AG20443 (cell line): ENCODE measurements at places on chromosomes 5 and 9.

- DNase-seq, result peak; percentile 86
Observed at GRCh38 chr9:83956436-83957247, 23.4 kb downstream of the HNRNPK start.

DNA sequence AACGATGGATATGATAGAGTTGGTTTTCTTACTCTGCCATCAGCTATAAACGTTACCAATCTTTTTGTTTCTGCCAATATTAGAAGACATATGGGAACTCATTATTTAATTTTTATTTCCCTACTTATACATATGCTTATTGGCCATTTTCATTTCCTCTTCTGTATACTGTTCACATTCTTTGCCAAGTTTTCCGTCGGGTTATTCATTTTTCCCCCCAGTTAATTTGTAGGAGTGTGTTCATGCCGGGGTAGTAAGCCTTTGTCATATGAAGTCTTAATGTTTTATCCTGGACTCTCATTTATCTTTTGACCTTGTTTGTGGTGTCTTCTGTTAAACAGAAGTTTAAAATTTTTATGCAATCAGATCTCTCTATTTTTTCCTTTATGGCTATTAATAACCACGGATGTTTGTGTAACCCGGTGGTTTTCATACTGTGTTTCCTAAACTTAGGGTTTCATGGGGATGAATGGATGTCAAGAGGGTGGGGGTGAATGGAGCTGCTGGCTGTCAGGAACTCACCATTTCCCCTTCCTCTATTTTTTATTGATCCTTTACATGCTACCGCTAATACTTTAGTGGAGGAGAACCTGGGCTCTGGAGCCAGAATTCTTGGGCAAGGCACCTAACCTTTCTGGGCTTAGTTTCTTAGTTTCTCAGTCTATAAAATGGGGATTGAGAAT lies 42.5 kb upstream of the PPARGC1B start:
- no peak for DNase-seq

GRCh38 chr5:177402271-177403043 lies 2.0 kb upstream of the PFN3 start:
- DNase-seq, result peak; percentile 54

DNA sequence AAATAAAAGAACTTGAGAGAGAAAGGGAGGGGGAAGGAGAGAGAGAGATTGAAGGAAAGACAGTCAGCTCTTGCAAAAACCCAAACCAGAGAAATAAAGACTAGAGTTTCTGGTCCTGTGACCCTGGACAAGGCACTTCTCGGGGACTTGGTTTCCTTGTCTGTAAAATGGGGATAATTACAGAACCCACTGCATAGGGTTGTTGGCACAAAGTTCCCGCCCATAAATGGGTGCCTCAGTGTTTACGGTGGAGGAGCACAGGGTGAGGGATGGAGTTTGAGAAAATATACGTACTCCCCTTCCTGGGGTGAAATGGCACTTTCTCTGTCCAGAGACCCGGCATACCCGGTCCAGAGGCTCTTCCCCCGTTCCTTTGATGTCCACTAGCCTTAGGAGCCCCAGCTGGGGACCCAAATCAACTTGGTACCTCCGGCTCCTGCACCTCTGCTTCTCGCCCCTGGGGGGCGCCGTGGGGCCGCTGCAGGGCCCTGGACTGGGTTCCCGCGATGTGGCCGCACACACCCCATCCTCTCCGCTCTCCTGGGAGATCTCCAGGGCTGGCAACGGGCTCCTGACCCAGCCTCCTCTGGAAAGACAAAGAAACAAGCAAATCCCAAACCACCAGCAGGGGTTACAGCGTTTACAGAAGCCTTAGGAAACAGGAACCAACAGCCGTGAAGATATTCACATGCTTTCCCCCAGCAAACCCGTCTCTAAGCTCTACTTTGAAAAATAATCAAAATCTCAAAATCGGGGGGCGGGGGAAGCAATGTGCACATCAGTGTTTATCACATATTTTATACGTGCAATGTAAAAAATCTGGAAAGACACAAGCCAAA lies 26.3 kb downstream of the PTGES start:
- peak; percentile 94 for DNase-seq

GRCh38 chr9:113992994-113993393 lies 85.1 kb downstream of the AMBP start:
- no peak for DNase-seq

DNA sequence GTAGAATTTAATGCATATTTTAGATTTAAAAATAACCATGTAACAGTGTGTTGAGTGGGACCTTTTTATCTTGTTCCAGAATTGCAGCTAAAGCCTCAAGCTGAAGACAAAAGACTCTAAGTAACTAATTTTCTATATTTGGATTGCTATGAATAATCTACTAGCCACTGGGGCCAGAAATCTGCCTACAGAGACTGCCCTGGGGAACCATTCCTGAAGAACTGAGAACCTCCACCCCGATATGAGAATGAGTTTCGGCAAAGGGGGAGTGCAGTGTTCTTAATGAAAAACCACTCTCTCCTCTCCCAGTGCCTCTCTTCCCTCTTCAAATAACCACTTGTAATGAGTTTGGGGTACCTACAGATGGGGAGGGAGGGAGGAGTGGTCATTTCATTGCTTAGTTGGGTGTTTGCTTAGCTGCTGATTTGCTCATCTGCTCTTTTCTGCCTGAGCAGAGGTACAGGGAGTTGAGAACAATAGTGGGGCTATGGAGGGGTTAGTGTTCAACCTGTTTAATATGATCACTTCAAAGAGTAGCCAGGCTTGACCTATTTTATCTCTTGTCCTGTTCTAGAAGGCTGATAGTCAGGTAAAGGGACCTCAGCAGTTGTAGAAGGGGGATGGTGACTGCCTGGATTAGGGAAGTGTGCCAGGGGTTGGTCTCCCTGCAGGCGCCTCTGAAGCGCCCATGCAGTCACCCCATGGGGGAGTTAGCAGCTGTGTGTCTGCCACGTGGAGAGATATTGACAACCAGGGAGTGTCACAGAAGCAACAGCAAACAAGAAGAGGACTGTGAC lies 47.7 kb downstream of the ATG10 start:
- no peak for DNase-seq

DNA sequence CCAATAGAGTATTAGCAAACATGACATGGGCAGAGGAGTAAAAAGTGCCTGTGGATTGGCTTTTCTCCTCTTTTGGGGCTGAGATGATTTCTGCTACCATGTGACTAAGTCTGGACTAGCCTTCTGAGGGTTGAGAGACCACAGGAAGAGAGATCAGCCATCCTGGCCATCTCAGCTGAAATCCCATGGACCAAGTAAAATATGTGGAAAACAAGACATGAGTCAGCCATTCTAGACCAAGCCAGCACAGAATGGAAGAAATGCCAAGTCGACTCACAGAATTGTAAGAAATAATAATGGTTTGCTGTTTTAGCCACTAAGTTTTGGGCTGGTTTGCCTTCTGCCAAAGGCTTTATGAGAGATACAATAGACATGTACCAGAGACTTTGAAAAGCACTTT lies 377.8 kb downstream of the CHSY3 start:
- DNase-seq, result peak; percentile 51

DNA sequence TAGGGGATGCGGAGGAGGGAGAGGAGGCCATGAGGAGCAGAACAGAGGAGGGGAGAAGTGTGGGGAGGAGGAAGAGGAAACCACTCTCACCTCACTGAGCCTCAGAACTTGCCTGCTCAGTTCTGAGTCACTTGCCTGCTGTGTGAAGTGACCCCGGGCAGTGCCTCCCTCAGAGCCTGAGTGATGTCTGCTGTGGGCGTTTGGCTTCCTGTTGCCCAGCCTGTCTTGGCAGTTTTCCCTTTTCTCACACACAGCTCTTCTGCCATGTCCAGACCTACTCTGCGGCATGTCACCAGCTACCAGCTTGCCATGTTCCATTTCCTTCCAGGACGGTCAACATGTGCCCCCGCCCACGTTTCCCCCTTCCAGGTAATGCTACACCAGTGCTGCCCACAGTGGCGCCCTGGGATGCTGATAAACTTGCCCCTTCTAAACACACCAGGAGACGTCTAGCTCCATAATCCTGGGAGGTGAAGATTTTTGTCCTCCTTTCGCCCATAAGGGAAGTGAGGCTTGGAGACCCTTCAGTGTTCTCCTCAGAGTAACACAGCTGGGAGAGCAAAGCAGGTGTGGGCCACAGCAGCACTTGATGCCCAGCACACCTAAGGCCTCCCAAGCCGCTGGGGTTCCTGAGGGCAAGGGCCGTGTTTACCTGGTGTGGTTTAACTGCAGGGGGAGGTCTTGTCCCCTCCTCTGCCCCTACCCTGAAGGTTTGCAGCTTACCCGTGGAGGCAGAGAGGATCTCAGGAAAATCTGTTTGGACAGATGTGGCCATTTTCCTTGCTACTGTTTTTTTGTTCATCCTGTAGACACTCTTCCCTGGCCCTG lies 63.8 kb upstream of the RNF130 start:
- peak; percentile 46 for DNase-seq

DNA sequence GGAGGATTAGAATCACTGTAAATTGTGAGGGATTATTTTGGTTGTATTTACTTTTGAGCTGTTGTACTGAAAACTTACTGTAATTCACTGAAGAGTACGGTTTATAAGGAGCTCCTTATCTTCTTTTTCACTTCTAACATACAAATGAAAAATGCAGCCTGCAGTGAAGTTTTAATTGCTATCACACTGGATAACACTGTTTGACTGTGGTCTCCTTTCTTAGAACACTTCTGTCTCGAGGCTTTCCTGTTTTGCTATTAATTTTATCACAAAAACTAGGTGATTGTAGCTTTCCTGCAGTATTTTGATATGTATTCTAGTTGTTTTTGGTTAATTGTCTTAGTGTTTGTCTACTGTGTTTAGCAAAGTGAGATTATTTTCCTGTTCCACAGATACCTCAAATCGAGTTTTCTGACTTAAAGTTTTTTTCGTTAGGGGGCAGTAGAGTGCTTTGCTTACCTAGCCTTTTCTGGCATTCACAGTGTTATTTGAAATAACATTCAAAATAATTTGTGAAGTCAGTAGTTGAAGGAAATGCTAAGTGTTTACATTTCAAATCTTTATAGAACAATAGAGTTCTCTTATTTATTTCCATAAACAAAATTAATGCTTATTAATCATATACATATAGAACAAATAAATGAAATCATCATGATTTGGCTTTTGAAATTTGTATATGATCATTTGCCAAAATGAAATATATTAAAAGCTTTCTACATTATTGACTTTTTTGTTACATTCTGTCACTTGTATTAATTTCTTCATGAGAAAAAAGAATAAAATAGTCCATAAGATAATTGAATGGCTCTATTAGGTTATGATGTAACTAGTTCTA lies 52.9 kb downstream of the COMMD10 start:
- DNase-seq, result peak; percentile 33

- no peak for DNase-seq
Observed at GRCh38 chr9:125863923-125864322, 116.8 kb downstream of the PBX3 start.

DNA sequence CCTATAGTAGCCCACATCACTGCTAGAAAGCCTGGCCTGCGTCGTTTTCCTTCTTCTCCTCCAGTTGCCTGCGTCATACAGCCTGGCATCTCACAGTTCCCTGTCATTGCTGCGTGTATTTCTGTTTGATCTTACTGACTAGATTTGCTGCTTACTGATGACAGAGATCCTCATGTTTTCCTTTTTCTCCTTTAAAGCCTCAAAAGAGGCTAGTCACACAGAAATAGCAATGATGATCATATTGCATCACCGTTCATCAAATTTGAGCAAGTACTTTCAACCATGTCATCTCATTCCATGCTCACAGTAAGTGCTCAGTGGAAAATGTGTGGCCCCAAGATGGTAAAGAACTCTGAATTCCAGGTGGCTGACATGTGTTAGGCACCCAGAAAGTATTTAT lies 76.8 kb downstream of the MVB12B start:
- DNase-seq, result no peak

DNA sequence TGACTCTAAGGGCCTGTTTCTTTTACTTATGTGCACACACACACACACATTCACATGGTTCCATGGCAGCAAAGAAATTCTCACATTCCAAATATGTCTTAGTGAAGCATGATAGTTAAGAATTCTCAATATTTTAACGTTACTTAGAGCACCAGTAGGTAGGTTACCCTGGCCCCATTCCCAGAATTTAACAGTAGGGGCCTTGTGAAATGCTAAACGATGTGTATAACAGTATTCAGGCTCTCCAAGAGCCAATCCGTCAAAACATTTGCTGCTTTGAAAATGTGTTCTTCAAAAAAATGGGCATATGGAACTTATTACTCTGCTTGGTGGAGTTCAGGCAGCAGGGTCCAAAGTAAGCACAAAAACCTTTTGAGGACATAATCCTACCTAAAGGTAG lies 93.7 kb upstream of the DAB2 start:
- DNase-seq, result peak; percentile 45

DNA sequence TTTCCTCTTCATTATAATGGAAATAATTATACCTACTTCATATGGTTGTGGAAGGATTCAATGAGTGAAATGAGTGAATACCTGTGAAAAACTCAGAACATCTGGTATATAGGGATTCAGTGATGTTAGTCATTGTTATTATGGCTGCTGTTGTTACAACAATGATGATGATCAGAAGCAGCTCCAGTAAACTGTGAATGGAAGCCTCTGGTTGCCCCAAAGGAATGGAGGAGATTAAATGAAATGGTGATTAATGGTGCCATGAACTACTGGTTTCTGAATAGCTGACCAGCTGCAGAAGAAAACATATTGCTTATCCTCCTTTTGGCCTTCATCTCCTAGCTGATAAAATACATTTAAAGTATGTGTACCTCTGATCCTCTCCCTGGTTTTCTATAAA lies 372.0 kb downstream of the ARHGEF28 start:
- no peak for DNase-seq

GRCh38 chr5:143717400-143717799 lies 94.6 kb upstream of the HMHB1 start:
- peak; percentile 82 for DNase-seq

- DNase-seq, result no peak
Observed at GRCh38 chr5:43231977-43232376, 40.0 kb downstream of the NIM1K start.

GRCh38 chr9:90979639-90980038 lies 178.0 kb downstream of the SYK start:
- no peak for DNase-seq

- peak; percentile 50 for DNase-seq
Observed at GRCh38 chr5:144142139-144142823, 28.2 kb downstream of the YIPF5 start.

DNA sequence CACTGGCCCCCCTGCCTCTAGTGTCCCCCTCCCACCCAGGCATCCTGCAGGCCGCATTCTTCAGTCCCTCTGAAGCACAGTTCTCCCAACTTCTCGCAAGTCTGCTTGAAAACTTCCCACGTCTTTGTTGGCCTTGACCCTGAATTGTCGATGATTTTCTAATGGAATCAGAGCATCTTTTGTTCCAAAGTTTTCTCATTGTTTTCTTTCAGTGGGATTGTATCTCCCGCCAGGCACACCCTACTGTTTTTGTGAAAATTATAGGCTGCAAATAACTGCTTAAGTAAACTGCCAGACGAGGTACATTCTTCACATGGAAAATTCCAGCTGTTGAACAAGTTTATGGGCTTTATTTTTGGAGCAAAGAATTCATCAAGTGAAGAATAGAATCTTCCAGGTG lies 122.6 kb upstream of the SLC25A48 start:
- DNase-seq, result no peak

GRCh38 chr9:35180801-35181200 lies 19.0 kb downstream of the UNC13B start:
- DNase-seq, result no peak

GRCh38 chr5:167653645-167654106 lies 637.8 kb upstream of the WWC1 start:
- peak; percentile 29 for DNase-seq
